ENCODE measurements at places on chromosomes 3 and 15. TPM values are rescaled to one million over a fixed set of nuclear protein-coding genes. Genes with fewer than 3 reads are reported as not detected.

DNA sequence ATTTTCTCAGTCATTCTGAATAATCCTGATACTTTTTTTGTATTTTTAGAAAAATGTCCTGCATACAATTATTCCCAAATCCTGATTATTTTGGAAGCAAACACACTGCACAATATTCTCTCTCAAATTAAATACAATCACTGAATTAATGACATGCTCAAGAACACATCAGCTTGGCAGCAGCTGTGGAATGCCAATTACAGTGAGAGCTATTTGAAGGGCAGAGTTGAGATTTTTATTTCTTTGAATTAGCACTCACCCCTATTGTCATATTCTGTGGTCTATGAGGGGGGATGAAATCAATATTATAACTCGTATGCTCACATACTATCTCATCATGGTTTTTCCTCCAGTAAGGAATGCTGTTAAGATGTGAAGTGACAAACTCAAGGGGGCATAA lies 312.2 kb downstream of the CNTN3 start:
- no peak for DNase-seq

- DNase-seq: peak; percentile 36
Observed at GRCh38 chr15:80246425-80246894, 5.6 kb downstream of the CTXND1 start.

DNA sequence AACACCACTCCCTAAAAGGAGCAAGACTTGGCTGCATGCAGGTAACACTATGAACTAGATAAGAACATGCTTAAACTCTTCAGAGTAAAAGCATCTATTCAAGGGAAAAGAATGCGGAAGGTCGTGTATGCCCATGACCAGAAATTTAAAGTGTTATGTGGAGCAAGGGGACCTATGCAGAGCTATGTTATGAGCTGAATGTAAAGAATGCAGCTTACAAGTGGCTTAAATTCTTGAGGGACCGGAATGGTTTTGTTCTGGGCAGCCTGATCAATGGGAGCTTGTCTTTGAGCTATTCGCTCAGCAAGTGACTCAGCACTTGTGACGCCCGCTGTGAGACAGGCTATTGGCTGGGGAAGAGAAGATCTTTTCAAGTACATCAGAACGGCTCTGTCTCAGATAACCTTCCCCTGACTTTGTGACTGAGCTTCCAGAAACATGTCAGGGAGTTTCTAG lies 367.5 kb upstream of the THBS1 start:
- DNase-seq: no peak

- no peak for DNase-seq
Observed at GRCh38 chr3:131797776-131798175, 237.0 kb downstream of the CPNE4 start.

DNA sequence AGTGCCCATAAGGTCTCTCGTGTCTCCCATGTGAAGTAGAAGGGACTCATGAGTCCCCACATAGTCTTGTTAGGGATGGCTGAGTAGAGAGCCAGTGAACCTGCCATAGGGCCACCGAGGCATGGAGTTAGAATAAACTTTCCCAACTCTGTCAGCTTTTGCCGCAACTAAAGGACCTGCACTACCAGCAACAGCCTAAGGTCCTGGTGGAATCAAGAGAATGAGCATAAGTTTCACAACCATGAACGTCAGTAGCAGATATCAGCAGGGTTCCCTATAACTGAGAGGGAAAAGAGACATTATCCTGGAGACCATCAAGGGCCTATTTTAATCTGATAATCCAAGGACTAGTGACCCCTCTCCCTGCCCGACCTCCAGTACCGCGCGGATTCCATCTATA lies 60.3 kb upstream of the FNDC3B start:
- no peak for DNase-seq

GALNT15 gene
- total RNA-seq: 2.0 TPM

CCDC13 gene
- 2.4 TPM for total RNA-seq

Measured in frontal cortex (tissue), 4 donors.